Stimulated activated CD4-positive, alpha-beta T cell treated with anti-CD3 and anti-CD28 coated beads, Interleukin-2, amount 100 ng/mL, for 24 hours (primary cell): ENCODE measurements at places on chromosomes 11 and 22.

- DNase-seq, result no peak
Observed at GRCh38 chr11:27777033-27777432, 76.8 kb upstream of the BDNF start.

DNA sequence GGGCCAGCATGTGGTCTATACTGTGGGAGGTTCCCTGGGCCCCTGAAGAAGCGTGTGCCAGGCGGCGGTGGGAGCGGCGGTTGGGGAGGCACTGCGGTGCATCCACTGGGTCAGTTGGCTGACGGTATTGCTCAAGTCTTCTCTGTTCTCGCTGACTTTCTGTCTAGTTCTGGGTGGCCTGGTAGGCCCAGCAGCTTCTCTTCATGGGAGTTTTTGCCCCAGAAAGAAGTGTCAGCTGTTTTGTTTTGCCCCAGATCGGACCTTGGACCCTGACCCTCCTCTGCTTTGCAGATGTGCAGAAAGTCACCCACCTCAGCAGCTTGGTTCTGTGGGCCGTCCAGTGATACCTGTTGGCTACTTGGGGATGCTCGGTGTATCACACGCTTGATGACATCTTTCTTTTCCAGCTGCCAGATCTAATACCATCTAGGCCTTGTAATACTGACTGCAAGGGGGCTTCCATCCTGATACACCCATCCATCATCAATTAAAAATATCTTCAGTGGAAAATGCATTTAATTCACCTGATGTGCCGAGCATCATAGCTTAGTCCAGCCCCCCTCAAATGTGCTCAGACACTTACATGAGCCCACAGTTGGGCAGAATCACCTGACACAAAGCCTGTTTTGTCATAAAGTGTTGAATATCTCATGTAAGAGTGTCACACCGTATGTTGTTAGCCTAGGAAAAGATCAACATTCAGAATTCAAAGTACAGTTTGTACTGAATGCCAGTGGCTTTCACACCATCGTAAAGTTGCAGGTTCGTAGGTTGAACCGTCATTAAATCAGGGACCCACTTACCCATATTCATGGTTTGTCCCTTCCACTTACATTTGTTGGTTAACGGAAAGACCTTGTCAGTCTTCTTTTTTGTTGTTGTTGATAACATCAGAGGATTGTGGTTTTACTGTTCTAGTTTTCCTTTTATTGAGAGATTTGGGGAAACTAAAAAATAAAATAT is 13.9 kb downstream of the ZBED4 start:
- DNase-seq, result no peak

DNA sequence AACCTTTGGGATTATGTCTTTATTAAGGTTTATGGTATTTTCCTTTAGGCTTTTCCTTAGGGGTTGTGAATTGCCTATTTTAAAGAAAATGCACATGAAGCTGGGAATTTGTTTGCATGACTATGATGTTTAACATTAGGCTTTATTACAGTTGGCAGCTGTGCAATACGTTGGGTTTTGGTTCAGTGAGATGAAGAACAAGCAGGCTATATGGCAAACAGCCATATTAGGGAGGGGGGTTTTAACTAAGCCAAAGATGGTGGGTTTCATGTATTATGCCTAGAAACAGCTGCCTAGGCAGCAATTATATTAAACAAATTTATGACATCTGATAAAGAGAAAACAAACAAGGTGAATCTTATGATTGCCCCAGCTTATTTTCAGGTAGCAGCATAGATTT is 880.8 kb downstream of the FAM181B start:
- DNase-seq, result no peak

- no peak for DNase-seq
Observed at GRCh38 chr11:41458641-41459040, 811 bp downstream of the LRRC4C start.

DNA sequence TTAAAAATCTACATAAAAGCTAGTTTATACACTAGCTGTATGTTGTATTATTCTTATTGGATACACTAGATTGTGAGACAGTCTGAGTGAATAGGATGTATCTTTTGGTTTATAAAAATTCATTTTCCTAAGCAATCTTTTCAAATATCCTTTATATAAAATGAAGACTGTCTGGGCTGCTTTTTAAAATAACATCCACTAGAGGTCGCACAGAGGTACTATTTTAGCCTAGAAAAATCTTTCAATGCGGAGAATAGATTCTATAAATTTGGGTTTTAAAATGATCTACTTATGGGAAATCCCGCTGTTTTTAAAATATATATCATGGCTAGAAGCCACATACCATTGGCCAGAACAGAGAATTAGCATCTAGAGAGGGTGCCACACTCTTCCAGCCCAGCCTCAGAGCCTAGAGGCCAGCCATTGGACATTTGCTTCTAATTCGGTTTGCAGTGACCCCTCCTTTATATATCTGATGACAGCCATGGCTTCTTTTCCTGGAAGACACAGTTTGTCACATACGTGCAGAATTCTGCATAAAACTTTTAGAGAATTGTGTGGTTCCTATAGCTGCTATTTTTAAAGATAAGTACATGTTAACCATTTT is 7.3 kb downstream of the C11orf97 start:
- DNase-seq, result no peak

DNA sequence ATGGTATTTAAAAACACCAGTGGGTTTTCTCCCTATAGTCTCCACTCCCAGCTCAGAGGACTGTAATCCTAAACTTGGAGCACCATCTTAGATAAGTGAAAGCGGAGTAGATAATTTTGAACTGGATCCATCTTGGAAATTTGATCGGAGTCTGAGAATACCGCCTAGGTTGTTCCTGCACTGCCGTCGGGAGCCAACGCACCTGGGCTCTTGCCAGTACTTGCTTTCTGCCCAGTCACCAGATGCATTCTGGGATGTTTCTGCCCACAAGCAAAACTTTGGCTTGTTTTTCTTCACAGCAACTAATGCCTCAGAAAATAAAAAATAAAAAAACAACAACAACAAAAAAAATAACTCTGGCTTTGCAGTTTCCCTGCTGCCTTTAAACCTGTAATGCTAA is 113.0 kb upstream of the MTMR2 start:
- no peak for DNase-seq

GRCh38 chr11:126633330-126633729 is 277.8 kb downstream of the ST3GAL4 start:
- DNase-seq, result no peak

DNA sequence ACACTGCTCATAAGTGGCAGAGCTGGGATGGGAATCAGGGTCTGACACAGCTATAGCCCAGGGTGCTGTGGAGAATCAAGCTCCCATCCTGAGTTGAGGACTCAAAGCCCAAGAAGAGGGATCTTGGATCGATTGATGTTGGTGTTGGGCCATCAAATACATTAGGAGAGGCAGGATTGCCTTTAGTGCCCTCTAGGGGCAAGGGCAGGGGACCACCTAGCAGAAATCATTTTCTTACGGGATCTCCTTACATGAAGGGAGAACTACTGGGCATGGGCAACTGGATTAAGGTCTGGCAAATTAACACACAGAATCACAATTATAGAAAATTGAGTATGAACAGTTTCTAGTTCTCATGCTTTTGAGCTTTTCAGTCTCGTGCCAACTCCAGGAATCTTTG is 24.9 kb upstream of the EMSY start:
- no peak for DNase-seq

- no peak for DNase-seq
Observed at GRCh38 chr11:86161336-86161735, 83.2 kb upstream of the EED start.

- DNase-seq, result no peak
Observed at GRCh38 chr22:28023036-28023435, 104.0 kb upstream of the PITPNB start.

DNA sequence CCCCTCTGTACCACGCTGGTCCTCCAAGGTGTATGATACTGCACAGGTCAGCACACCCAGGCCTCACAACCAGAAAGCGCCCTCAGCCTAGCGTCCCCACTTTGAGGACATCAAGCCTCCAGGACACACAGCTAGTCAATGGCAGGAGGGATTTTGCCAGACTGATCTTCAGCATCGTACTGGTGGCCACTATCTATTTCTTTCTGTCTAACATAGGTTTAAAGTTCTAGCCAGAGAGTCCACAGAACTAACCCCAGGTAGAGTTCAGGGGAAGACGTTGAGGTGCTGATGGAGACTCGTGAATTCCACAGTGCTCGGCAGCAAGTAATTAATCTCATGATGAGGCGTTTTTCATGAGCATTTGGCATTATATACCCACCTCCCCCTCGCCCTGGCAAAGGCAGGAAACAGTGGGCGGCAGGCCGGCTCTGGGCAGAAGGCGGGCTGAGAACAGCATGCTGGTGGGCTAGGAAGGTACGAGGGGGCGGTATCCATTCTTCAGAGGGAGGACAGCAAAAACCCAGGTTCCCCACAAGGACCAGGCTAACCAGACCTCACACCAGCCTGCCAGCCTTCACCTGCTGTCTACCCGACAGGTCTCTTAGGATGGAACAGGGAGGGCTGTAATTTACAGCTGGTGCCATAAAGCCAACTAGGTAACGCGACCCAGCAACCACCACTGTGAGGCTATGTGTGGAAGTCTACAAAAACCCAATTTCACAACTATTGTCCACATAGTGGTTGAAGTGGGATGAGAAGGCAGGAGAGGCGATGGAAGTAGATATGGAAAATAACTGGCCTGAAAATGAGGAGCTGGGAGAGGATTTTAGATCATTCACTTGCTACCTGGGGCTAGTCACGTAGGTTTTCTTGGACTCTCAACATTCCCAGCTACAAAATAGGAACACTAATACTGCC is 18.5 kb downstream of the MYH9 start:
- peak; percentile 53 for DNase-seq

GRCh38 chr11:131038597-131038996 is 122.3 kb upstream of the SNX19 start:
- DNase-seq, result no peak

DNA sequence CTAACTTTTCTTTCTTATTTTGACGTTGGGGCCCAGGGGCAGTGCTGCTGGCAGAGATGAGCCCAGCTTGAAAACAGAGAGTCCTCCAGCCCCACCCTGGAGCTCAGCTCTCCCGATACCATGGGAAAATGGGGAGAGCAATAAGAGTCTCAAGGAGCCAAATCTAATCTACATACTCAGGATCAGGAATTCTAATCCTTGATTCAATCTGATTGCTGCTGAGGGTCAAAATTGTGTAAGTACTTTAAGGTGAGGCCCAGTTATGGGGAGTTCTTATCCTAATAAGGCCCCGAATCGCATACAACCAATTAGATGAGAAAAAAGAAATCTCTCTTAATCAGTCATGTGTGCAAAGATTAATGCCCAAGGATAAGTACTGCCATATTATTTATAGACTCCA is 202.9 kb downstream of the FAM76B start:
- DNase-seq, result no peak

- DNase-seq, result no peak
Observed at GRCh38 chr11:114166897-114167323, 107.4 kb downstream of the ZBTB16 start.

DNA sequence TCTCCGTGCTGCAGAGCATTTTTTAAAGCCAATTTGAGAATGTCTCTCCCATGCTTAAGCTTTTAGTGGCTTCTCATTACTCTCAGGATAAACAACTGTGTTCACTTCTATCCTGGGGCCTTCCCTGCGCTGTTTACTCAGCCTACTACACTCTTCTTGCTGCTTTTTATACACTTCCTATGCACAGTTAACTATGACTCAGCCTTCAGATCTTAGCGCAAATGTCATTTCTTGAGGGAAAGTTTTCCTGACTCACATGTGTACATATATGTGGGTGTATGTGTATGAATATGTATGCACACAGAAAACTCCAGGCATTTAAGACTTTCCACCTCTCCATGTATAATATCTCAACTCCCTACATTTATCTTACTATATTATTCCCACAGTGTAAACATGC is 9.8 kb downstream of the THAP12 start:
- DNase-seq, result peak; percentile 15

DNA sequence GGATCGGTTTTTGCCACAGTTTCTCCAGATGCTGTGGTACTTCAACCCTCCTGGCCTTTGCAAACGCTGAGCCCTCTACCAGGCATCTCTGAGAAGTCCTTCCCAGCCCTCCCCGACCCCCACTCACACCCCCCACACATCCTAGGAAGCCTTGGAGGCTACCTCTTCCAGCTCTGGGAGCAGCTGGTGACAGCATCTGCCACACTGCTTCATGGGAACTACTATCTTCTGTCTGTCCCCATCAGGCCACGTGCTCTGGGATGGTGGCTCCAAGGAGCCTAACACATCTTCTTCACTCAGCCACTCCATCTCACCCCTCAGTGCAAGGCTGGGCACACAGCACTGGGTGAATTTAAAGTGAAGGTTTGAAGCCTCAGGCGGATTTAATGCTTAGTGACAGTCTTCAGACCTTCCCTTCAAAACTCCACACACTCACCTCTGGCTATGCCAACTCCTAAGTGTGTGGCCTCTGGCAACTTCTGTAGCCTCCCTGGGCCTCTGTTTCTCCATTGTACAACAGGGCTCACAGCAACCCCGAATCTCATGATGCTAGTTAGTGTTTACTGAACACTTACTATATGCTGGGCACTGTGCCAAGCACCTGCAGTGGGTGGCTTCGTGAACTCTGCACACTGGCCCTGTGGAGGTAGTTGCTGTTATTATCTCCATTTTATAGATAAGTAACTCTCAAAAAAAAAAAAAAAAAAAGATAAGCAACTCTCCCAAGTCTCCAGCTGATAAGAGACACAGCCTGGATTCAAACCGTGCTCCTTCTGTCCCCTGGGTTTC is 7.3 kb upstream of the TP53I11 start:
- no peak for DNase-seq

- no peak for DNase-seq
Observed at GRCh38 chr11:106997227-106997626, 21.0 kb downstream of the GUCY1A2 start.

- DNase-seq, result no peak
Observed at GRCh38 chr11:115544422-115544948, 40.3 kb upstream of the CADM1 start.

GRCh38 chr22:43128116-43128515 is 15.1 kb downstream of the MCAT start:
- no peak for DNase-seq

- no peak for DNase-seq
Observed at GRCh38 chr11:68550485-68550817, 89.9 kb downstream of the PPP6R3 start.

- no peak for DNase-seq
Observed at GRCh38 chr11:108863528-108863927, 198.7 kb downstream of the DDX10 start.

- no peak for DNase-seq
Observed at GRCh38 chr22:45430871-45431270, 17.4 kb downstream of the RIBC2 start.

GRCh38 chr22:24303007-24303406 is 32.4 kb downstream of the SPECC1L start:
- DNase-seq, result no peak

DNA sequence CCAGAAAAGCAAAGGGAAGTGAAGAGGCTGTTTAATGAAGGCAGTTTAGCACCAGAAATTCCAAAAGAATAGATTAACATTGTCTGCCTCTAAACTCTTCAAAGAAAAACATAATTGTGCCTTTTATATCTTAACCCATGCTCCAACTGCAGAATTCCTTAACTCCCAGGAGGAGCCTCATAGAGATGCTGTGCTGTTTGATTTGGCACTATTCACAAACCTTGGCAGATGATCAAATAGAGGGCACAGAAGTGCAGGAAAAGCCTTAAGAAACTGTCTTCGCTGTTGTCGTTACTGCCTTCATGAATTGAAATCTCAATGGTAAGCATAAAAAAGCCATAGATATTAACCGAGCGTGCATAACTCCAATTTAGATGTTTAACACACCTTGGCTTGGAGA is 124.1 kb upstream of the MPPED2 start:
- no peak for DNase-seq

GRCh38 chr11:114309517-114309916 is 13.3 kb downstream of the NNMT start:
- DNase-seq, result no peak
